Left colon (tissue), 2 donors: ENCODE measurements at places on chromosomes 2 and 18. TPM values are rescaled to one million over a fixed set of nuclear protein-coding genes. Genes with fewer than 3 reads are reported as not detected.

The ITGA6 gene
- total RNA-seq: 218 TPM

The TDRD15 gene
- 0.06 TPM for total RNA-seq

The EIF4E2 gene
- total RNA-seq: 83.2 TPM

DNA sequence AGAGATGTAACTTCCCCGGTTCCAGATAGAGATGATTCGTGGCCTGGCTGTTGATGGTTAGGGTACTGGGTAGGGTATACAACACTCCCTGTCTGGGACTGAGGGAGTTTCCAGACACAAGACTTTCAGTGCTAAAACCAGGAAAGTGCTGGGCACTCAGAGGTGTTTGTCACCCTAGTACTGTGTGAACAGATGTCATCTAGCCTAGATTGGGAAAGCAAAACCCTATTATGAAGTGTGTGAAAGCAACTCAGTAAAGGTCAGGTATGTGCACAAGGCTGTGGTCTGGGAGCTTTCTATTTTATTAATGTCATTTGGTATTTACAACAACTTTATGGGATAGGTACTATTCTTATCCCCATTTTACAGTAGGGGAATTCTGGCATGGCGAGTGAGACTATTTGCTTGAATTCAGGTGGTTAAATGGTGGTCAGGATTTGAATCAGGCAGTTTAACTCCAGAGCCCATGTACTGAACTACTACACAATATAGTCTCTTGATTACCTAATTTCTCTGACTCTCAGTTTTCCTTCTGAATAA, 2.6 kb downstream of the BZW1 start:
- no peak for DNase-seq

- DNase-seq: no peak
Measured at GRCh38 chr2:71243634-71244301, 16.9 kb upstream of the PAIP2B start.

- DNase-seq: no peak
Measured at GRCh38 chr2:234137400-234138014, 87.0 kb downstream of the SPP2 start.

- no peak for DNase-seq
Measured at GRCh38 chr2:48306409-48307284, 223.3 kb upstream of the STON1 start.

DNA sequence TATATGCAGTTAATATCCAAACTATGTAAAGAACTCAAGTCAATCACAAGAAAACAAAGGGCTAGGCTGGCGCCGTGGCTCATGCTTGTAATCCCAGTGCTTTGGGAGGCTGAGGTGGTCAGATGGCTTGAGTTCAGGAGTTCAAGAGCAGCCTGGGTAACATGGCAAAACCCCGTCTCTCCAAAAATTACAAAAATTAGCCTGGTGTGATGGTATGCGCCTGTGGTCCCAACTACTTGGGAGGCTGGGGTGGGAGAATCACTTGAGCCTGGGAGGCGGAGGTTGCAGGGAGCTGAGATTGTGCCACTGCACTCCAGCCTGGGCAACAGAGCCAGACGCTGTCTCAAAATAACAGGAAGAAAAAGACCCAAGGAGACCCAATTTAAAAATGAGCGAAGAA, 91.9 kb upstream of the ALKAL2 start:
- DNase-seq: no peak

GRCh38 chr2:49335546-49335945, 181.2 kb upstream of the FSHR start:
- no peak for DNase-seq

- no peak for DNase-seq
Measured at GRCh38 chr2:233131936-233132720, 72.0 kb downstream of the INPP5D start.

- DNase-seq: no peak
Measured at GRCh38 chr18:78724214-78724914, 255.3 kb upstream of the SALL3 start.

DNA sequence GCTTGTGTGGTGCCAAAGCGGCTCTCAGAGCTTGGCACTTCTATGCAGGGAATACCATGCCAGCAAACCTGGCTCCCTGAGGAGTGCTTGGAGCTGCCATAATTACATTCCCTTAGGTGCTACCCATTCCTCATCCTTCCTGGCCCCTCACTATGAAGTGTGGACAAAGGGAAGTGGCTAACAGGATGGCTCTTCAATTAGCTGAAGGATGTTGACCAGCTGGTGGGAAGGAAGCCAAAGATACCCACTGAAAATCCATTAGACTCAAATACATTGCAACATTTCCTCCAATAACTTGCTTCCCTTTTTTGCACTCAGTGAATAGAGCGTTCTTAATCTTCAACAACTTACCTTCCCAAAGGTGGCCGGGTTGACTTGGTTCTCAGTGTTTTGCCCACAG, 8.5 kb downstream of the RFX8 start:
- no peak for DNase-seq

DNA sequence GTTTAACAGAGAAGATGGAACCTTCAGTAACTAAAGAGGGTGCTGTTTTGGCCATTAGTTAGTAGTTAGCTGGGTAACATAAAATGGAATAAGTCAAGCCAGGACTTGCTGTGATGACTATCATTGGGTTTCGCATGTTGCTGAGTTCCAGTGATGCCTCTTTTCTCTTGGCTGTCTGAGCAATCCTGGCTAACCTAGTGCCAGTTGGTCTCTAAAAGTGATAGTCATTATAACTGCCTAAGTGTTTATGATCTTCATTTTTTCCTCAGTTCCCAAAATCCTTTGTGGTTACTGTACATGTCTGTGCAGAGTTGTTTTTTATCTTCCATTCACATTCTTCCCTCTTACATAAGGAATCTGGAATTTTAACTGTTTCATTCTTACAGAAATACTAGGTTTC, 33.4 kb downstream of the WDR43 start:
- DNase-seq: no peak
